Ureter (tissue), 1 donor: ENCODE measurements at places on chromosomes 13 and 19. TPM values are rescaled to one million over a fixed set of nuclear protein-coding genes. Genes with fewer than 3 reads are reported as not detected.

GRCh38 chr13:26628706-26629105 is 71.2 kb downstream of the WASF3 start:
- DNase-seq: no peak

The ZNF99 gene
- total RNA-seq: 0.34 TPM

The PRR22 gene
- 7.3 TPM for total RNA-seq

GRCh38 chr13:106696140-106696539 is 128.2 kb upstream of the ARGLU1 start:
- DNase-seq: no peak

DNA sequence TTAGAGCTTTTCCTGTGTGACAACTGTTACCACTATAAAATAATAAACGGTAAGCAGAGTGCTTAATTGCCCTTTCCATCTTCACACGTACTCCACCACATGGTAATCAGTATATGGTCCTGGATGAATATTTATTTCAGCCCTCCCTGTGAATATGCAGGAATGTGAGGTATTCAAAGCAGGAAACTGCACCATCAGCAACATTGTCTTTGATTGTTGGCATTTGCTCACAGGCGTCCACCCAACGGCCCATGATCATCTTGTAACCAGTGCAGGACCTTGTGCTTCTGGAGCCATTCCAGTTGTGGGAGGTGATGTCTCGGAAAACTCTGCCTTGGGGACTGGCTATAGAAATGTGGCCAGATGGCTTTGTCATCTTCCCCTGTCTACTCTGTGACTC is 132.6 kb downstream of the COG6 start:
- DNase-seq: no peak

- DNase-seq: no peak
These were observed 7.0 kb upstream of the HSPH1 start for GRCh38 chr13:31168736-31169135.

- no peak for DNase-seq
These were observed 46.0 kb downstream of the RBM26 start for GRCh38 chr13:79360095-79360494.
